ENCODE measurements at places on chromosomes 16 and 17.

- no peak for DNase-seq
Observed at GRCh38 chr17:11334493-11334892, 93.5 kb downstream of the SHISA6 start.

DNA sequence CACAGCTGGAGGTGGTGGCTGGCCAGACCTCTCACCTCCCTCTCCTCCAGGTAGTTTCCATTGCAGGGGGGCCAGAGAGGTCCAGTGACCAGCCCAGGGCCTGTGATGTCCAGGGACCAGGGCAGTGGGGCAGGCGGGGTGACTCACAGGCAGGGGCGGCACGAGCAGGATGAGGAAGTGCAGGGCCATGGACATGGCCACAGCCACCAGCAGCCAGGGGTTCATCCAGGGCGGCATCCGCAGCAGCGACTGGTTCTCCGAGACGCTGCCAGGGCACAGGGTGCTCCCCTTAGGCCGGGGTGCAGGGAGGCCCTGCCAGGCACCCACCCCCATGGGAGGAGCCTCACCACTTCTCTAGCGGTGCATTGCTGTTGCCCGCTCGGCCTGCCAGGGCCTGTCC lies 12.9 kb upstream of the P2RX1 start:
- no peak for DNase-seq

DNA sequence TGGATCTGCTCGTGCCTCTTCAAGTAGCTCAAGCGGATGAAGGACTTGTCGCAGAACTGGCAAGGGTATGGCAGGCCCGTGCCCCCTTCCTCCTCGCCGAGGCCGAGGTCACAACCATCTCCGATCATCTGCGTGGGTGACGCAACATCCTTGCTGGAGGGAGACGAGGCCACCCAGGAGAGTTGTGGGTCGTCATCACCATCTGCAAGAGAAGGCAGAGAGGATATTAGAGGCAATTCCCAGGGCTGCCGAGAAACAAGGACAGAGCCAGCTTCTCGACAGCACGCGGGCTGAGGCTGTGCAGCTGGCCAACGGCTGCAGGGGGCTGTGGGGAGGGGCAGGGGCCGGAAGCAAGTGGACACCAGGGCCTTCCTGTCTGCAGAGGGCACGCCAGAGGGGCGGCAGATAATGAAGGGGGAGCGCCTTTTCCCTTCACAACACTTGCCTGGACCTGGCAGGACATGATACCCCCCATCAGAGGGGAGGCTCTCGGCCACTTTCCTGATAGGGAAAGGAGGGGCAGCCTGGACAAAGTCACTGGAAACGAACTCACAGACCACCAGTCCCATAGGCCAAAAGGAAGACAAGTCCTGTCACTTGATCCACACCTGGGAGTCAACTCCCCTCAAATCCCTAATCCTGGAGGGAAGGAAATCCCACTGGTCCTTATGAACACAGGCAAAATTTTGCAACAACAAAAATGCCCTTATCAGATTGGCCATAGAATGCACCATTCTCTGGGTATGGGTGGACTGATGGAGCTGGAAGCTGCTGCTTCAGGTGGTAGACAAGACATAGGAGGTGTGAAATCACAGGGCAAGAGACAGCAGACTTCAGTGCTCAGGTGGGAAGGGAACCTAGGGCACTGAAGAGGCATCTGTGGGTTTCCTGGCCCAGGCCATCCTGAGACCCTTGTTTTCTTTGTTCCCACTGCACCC lies 217.0 kb downstream of the ZNF423 start:
- DNase-seq = no peak

- DNase-seq = no peak
Observed at GRCh38 chr17:67456103-67456502, 79.0 kb downstream of the PITPNC1 start.

GRCh38 chr16:22353191-22353919 lies 21.1 kb downstream of the CDR2 start:
- peak; percentile 71 for DNase-seq

DNA sequence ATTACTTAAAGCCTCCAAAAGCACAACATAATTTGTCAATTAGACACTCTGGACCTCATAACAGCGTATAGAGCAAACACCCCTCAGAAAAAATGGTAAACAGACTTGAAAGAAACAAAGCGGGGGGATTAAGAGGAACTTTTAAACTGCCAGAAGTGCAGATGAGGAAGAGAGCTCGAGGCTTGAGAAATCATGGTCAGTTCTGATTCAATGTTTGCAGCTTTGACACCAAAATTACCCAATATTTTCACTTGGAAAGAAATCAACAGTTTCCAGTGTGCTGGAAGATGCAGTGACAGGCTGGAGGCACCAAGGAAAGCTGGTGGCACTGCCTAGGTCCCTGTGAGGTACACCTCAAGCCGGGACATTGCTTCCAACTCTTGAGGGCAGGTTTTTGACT lies 180.9 kb upstream of the TOX3 start:
- no peak for DNase-seq

DNA sequence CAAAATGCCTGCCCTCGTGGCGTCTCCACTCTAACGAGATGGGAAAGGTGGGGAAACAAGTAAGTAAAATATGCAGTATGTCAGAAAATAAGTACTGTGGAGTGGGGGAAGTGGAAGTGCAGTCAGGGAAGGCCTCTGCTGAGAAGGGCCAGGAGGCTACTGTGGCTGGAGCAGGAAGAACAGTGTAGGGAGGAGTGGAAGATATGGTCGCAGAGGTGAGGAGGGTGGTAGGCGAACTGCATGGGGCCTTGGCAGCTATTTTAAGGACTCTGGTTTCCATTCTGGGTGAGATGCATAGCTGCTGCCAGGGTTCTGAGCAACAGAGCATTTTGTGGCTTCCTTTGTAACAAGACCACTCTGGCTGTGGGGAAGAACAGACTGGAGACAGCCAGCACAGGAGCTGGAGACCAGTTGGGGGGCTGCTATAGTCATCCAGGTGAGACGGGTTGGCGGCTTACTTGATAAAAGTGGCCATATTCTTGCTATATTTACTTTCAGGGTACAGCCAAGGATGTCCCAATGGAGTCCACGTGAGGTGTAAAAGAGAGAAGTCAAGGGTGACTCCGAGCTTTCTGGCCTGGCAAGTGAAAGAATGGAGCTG lies 42.6 kb downstream of the CYTH1 start:
- no peak for DNase-seq

- DNase-seq = no peak
Observed at GRCh38 chr17:56148333-56148732, 4.9 kb upstream of the ANKFN1 start.

DNA sequence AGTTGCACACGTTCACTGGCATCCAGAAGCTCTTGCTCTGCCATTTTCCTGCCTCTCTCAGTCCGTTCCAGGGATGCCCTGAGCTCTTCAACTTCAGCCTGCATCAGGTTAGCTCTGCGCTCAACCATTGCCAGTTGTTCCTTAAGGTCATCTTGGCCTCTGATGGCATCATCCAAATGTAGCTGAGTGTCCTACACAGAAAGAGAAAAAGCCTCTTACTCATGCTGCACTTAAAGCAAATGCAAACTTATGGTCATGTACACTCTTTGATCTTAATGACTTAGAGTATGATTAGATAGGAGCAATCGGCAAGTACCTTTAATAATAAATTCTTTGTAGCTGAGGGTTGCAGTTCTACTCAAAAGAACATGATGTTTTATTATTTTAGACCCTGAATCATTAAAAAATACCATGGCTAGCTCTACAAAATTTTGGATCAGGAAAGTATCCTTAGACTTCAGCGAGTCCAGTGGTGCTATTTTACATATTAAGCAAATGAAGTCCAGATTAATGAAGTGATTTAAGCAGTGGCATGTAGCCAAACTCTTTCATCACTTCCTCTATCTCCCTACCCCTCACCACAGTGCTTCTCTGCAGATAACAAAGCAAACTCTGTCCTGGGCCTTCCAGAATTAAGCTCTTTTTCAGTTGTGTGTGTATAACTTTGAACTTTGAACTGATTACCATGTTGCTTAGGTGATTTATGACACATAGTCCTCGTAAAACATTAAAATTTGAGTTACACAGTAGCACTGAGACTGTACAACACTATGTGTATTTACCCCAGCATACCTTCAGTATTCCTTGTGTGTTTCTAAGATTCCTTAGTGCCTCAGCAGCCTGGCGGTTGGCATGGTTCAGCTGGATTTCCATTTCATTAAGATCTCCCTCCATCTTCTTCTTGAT lies 22.1 kb downstream of the MYH4 start:
- DNase-seq = no peak

DNA sequence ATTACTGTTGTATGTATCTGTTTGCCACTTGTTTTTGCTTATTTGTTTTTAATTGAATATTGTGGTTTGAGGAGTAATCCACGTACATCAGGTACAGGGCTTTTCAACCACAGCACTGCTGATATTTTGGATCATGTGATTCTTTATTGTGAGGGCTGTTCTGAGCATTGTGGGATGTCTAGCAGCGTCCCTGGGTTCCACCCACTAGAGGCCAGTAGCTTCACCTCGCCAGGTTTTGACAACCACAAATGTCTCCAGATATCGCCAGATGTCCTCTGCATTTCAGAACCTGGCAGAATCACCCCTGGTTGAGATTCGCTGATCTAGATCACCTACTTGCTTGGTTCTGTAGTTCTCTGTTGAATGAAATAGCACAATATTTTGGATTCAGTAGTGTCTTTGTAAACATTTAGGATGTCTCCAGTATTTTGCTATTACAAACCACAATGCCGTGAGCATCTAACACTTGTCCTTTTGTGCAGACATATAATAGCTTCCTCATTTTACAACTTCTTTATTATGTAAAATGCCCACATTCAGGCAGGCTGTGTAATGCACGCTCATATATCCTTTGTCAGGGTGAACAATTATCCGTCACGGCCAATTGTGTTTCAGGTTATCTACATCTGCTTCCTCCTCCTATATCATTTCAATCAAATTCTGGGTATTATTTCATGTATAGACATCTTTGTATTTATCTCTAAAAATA lies 380.3 kb downstream of the SNX29 start:
- no peak for DNase-seq

DNA sequence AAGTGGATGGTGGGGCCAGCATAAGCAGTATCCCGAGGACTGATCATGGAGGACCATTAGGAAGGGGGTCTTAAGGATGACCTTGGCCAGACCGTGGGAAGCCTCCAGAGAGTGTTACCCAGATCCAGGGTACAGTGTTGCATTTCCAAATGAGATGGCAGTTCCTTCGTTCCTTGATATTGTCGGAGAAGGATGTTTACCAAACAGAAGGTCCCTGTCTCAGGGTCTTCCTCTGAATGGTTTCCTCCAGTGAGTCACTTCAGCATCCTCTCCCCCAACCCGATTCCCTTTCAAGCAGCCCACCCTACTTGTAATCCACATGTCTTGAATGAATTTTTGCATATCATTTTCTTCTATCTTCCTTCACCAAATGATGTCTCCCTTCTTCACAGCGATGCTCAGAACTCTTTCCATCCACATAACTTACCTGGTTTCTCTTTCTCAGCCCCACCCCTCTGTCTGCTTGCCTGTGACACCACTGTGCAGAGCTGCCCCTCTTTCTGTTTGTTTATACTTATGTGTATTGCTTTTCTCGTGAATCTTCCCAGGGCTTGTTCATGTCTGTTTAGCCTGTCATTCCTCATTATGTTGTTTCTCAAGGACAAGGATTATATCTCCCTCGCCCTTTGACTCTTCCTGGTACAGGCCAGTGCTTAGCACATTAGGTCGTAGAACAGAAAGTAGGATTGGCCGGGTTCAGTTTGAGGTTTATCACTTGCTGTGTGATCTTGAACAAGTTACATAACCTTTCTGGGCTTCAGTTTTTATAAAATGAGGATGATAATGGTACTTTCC lies 5.7 kb downstream of the GOSR2 start:
- DNase-seq = no peak

DNA sequence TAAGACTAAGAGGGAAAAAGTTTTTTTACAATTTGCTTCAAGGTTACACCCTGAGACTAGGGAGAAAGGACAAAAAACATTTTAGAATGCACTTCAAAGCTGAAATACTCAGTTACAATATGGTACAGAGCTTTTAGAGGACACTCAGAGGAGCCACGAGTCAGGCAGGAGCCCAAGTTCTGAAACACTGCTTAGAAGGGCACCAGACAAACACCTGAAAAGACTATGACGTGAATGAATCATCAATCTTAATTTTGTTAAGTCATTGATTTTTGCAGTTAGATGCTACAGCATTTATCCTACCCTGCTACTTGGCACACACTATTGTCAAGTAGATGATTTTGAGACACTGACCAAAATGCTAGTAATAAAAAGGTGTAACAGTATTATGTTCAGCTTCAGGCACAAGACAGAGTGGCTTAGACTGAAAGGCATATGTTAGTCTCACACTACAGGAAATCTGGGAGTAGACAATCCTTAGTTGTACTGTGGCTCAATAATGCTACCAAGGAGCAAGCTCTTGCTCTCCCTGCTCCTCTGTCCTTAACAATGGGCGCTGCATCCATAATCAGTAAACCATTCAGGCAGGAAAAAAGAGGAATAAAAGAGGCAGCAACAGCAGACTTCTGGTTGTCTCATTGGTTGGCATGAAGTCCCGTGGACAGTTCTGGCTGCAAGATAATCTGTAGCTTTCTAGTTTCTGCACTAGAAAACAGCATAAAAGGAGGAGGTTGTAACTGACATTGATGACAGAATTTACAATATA lies 151.8 kb downstream of the ABCA8 start:
- DNase-seq = no peak

GRCh38 chr16:683396-684070 lies 601 bp downstream of the JMJD8 start:
- DNase-seq = peak; percentile 4

GRCh38 chr17:35103271-35103670 lies 16.4 kb downstream of the RAD51D start:
- DNase-seq = no peak

DNA sequence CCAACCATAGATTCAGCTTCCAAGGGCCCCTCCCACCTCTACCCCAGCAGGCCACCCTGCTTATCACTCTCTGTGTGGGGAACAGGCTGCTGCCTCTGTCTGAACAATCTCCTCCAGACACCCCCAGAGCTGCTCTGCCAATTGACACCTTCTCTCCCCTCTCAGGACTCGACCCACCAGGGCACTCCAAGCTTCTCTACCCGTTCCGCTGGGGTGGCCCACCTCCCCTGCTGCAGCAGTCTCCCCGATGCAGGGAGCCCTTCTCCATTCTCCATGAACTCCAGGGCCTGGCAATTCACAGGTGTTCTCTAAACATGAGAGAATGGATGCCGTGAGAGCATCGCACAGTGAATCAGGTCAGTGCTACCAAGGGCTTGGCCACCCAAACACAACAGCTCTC lies 28.3 kb upstream of the FAAP100 start:
- DNase-seq = no peak

DNA sequence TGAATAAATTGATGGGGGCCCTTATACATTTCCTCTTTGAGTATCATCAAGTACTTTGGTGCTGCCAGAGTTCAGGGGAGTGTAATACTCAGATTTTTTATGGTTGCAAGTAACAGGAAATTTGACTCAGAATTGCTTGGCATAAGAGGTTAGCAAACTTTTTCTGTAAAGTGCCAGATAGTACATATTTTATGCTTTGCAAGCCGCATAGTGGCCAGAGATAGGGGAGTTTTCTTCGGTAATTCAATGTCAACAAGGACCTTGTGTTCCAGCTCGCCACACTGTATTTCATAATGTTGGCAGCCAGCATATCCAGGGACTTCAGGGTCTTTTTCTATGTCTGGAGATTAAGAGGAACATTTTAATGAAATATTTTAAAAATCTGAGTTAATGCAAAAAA lies 51.0 kb upstream of the MARCHF10 start:
- DNase-seq = no peak

- no peak for DNase-seq
Observed at GRCh38 chr17:8725881-8726876, 18.5 kb downstream of the CCDC42 start.
